ENCODE measurements at places on chromosomes 7 and 10.

DNA sequence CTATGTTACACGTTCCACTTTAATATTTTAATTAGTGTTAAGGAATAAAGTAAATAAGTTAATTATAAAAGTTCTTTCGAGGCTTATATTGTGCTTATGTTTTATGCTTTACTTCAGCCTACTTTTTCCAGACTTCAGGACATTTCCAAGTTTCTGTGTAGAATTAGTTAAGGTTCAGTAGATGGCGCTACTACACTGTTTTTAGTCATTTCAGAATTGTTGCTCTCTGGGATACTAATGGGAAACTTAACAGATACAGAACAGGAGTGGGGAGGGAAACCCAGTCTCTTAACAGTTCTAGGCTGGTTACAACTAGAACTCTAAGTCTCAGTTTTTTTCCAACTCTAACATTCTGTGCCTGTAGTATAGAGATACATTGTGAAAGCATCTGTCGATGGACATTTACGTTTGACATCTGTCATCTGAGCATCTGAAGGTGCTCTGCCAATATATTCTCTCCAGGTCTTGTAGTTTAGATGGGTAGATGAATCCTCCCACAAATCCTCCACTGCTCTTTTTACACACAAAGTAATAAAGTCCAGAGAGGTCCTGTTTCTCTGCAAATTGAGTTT lies 56.8 kb upstream of the FAM171A1 start:
- no peaks in the 10 kb centered on the region for H3K4me1 ChIP-seq
- no peak overlapping the region for H3K27ac ChIP-seq
- DNase-seq = no peak
- H3K36me3 ChIP-seq = no peaks in the 10 kb centered on the region
- H3K4me3 ChIP-seq = no peak overlapping the region

- no peak for DNase-seq
- H3K36me3 ChIP-seq = peaks cover 5% of the 10 kb centered on the region
- no peaks in the 10 kb centered on the region for H3K27me3 ChIP-seq
- H3K4me3 ChIP-seq = no peak overlapping the region
- peaks cover 5% of the 10 kb centered on the region for H3K4me1 ChIP-seq
Measured at GRCh38 chr10:84469470-84469869, 141.1 kb downstream of the CCSER2 start.

DNA sequence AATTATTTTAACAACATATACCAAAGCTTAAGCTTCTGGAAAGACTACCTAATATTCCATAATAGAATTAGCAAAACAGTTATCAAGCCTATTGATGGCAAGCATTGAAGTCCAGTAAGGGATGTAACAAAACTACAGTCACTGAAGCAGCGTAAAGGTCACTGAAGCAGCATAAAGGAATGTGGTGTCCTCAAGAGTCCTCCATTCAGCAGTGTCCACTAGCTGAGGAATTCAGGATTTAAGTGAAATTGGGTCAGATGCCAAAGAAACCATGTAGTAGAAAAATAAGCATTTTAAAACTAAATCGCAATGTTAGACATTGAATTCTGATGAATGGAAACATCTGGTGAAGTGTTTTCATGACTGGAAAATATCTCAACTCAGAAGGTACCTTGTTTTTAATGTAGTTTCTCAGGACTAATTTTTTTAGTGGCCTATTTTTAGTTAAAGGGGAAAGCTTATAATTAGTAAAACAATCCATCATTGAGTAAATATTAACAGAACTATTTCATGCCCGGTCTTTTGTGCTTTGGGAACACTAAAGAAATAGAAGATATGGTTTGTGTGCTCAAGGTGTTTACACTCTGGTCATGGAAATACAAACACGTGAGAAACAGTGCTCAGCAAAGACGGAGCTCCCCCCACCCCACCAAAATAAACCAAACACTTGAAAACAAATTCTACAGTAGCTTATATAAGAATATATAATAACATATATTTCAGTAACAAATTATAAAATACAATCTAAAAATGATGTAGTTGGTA lies 121.4 kb downstream of the CDK14 start:
- H3K27me3 ChIP-seq = no peaks in the 10 kb centered on the region
- no peaks in the 10 kb centered on the region for H3K36me3 ChIP-seq
- DNase-seq = no peak
- H3K4me3 ChIP-seq = no peak overlapping the region
- H3K27ac ChIP-seq = no peak overlapping the region
- no peaks in the 10 kb centered on the region for H3K4me1 ChIP-seq

DNA sequence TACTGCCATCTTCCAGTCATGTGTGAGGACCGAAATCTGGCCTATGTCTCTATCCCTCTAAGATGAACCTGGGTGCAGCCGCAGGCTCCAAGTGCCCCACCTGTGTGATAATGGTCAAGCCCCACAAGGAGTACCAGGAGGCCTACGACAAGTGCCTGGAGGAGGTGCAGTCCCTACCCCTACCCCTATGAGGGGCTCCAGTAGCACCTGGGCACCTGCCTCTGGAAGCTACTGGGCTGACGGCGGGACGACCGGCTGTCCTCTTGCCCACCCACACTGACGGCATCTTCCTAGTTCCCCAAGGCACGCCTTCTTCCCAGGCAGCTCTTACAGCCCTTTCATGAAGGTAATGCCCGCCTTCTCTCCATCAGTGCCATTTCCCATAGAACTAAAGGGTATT lies 47.4 kb downstream of the HOXA1 start:
- no peak for DNase-seq
- no peak overlapping the region for H3K27ac ChIP-seq
- no peaks in the 10 kb centered on the region for H3K36me3 ChIP-seq
- H3K4me1 ChIP-seq = peaks cover 11% of the 10 kb centered on the region
- no peaks in the 10 kb centered on the region for H3K27me3 ChIP-seq

DNA sequence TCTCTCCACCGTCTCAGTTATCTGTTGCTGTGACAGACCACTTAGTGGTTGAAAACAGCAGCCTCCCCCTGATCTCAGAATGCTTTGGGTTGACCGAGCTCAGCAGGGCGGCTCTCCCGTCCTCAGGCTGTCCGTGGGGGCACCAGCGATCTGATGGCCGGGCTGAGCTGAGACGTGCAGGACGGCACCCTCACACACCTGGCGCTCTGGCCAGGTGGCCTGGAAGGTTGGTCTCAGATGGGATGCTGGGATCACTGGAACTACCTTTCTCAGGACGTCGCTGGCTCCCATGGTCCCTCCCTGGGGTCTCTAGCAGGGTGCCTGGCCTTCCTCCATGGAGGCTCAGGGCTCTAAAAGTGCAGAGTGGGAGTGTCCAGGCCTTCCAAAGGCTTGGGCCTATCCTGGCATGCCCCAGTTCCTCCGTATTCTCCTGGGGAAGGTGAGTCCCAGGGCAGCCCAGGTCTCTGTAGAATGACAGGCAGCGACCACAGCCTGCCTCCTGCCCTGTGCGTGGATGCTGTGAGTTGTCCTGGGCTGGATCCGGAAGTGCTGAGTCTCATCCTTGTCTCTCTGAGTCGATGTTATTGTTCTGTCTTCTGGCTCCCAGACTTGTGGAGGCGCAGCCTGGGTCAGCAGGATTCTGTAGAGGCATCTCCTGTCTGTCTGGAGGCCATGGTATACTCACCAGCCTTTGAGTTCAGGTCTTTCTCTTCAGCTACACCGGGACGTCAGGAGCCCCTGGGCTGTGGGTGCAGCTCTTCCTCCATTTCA lies 12.2 kb upstream of the PWWP2B start:
- no peaks in the 10 kb centered on the region for H3K27me3 ChIP-seq
- H3K4me1 ChIP-seq = no peaks in the 10 kb centered on the region
- H3K36me3 ChIP-seq = no peaks in the 10 kb centered on the region
- DNase-seq = no peak
- H3K27ac ChIP-seq = no peak overlapping the region
- H3K4me3 ChIP-seq = no peak overlapping the region

DNA sequence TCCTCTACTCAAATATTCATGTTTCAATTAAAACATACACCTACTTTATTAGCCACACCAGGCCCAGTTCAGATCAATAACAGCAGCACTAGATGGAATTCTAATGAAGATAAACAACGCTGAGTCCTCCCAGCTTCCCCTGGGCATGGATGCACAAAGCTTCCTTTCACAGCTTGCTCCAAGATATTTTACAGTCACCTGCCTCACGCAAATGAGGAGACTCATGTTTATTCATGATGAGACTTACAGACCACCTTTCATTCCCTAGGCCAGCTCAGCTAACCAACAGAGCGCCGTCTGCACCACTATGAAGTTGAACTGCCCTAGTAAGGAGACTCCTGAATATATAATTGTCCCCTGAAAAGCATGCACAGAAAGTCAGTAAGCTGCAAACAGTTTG lies 283.0 kb upstream of the AOAH start:
- no peak for DNase-seq
- no peak overlapping the region for H3K4me3 ChIP-seq
- H3K36me3 ChIP-seq = no peaks in the 10 kb centered on the region
- H3K4me1 ChIP-seq = no peaks in the 10 kb centered on the region

- no peak for DNase-seq
- peaks cover 9% of the 10 kb centered on the region for H3K27me3 ChIP-seq
- no peak overlapping the region for H3K27ac ChIP-seq
- H3K4me1 ChIP-seq = no peaks in the 10 kb centered on the region
Measured at GRCh38 chr7:1380231-1380815, 78.9 kb downstream of the MICALL2 start.

DNA sequence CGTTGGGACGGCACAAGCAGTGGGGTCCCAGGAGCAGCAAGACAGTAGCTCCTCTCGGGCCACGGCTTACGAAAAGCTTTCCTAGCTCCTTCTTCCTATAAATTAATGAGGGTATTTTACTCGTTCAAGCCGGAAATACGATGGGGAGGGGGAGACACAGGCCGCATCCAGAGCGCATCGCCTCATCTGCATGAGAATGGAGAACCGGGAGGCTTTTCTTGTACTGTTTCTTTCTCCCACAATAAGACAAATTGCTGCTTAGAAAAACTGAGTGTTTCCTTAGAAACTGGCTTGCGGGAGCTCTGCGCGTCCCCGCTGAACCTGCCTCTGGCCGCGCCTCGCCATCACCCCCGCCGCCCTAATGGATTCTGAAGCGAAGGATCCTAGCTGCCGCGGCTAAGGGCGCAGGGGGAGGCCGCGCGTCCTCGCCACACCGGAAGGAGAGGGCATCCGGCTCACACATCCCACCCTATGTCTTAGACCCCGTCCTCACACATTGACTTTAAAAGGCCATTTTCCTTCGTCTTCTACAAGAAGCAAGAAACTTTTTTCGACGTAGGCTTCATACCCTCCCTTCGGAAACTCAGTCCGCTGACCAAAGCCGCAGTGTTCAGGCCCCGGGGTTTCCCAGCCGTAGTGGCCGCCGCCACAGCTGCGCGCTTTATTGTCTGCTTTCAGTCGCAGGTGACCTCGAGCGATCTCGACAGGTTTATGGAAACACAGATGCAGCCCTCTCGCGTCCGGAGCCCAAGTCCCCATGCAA lies 8.8 kb downstream of the NXPH1 start:
- DNase-seq = no peak
- no peak overlapping the region for H3K4me3 ChIP-seq
- no peak overlapping the region for H3K27ac ChIP-seq
- no peaks in the 10 kb centered on the region for H3K4me1 ChIP-seq

GRCh38 chr10:104342941-104343411 lies 4.7 kb upstream of the ITPRIP start:
- H3K27ac ChIP-seq = no peak overlapping the region
- peaks cover 15% of the 10 kb centered on the region for H3K4me1 ChIP-seq
- DNase-seq = no peak
- H3K27me3 ChIP-seq = no peaks in the 10 kb centered on the region
- no peaks in the 10 kb centered on the region for H3K36me3 ChIP-seq

- H3K4me3 ChIP-seq = no peak overlapping the region
- no peak overlapping the region for H3K27ac ChIP-seq
- H3K27me3 ChIP-seq = no peaks in the 10 kb centered on the region
- no peaks in the 10 kb centered on the region for H3K4me1 ChIP-seq
- no peak for DNase-seq
Measured at GRCh38 chr7:11698384-11698871, 133.6 kb downstream of the THSD7A start.

DNA sequence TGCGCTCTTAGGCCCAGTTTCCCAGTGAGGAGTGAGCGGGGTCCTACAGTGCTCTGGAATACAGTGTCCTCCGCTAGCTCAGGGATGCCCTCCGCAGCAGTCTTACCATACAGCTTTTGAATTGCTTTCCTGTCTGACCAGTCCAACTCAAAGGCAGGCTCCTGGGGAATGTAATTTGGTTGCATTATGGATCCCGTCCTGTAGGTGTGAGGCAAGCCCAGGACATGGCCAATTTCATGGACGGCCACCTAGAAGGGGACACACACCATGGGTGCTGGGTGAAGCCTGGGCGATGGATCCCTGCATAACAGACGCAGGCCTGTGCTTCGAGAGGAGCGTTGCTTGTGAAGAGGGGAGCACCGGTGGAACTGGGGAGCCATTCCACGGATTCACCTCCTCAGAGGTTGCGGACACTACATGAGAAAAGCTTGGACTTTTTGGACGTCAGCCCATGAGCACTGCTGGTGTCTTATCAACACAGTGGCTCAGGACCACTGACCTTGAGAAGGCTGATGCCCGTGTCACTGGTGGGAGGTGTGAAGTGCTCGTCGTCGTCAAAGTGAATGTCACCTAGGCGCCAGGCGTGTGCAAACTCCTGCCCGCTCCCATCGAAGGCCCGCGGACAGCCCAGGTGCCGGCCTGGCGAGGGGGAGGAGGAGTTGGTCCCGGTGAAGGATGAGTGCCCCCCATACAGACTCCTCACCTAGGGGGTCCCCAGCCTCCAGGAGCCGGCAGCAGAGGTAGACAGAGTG lies 3.3 kb downstream of the MMP21 start:
- no peaks in the 10 kb centered on the region for H3K27me3 ChIP-seq
- no peaks in the 10 kb centered on the region for H3K4me1 ChIP-seq
- H3K4me3 ChIP-seq = no peak overlapping the region
- DNase-seq = no peak
- H3K27ac ChIP-seq = no peak overlapping the region

- no peaks in the 10 kb centered on the region for H3K27me3 ChIP-seq
- no peak overlapping the region for H3K4me3 ChIP-seq
- H3K27ac ChIP-seq = no peak overlapping the region
- no peak for DNase-seq
- peaks cover 68% of the 10 kb centered on the region for H3K36me3 ChIP-seq
Measured at GRCh38 chr10:103794996-103795395, 60.4 kb downstream of the SH3PXD2A start.

DNA sequence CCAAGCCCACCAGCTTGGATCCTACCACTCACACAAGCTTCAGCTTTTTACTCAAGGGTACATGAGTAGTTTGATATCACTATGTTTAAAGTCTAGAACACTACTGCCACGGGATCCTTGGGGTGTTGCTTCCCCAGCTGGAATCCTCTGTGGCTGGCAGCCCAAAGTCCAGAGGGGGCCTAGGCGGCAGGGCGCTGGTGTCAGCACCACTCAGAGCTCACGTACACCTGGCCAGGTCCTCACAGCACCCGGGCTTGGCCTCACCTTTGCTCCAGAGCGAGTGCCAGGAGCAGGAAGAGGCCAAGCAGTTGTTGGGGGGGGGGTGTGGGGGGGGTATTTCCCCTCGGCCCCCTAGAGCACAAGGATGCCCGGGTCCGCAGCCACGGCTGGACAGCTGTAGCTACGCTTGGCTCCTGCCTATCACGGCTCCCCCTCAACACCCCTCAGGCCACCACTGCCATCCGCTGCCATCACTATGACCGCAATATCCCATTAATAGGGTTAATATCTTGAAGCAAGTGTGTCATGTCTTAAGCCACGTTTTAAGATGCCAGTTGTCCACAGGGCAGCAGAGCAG lies 17.0 kb downstream of the ZDHHC6 start:
- DNase-seq = no peak
- H3K36me3 ChIP-seq = peaks cover 7% of the 10 kb centered on the region
- H3K27ac ChIP-seq = no peak overlapping the region
- no peak overlapping the region for H3K4me3 ChIP-seq
- no peaks in the 10 kb centered on the region for H3K27me3 ChIP-seq

Measured in keratinocyte (primary cell).